HuH-7.5 (cell line): ENCODE measurements at places on chromosomes 7 and 10.

DNA sequence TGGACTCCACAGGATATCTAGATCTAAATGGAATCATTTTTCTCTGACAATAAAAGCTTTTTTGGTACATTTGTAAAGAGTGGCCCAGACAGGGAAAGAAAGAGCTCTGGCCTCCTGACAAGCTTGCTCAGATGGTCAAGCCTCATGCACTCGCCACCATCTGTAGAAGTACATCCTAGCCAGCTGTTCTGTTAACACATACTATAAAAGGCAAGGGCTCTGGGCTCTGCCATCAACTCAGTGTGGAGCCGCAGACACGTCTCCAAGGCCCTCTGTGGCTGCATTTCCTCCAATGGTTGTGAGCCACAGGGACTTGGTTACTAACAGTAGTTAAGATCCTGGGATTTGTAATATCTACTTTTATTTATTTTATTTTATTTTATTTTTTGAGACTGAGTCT lies 70.8 kb upstream of the KDM7A start:
- no peak for DNase-seq

DNA sequence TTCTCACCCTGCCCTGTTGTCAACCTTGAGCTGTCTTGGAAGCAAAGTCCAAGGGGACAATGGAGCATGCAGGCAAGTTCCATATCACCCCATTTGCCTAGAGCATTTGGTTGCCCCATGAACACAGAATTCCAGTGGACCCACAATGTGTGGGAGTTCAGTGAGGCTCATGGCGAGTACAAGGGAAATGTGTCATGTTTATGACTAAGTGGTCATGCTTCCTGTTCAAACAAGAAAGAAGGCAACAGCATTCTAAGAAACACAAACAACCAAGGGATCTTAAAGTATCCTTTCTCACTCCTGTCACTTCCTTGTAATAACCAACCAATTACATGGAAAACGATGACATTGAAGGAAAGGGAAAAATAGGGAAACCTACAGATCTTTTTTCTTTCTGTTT lies 513.0 kb downstream of the INHBA start:
- DNase-seq = no peak

DNA sequence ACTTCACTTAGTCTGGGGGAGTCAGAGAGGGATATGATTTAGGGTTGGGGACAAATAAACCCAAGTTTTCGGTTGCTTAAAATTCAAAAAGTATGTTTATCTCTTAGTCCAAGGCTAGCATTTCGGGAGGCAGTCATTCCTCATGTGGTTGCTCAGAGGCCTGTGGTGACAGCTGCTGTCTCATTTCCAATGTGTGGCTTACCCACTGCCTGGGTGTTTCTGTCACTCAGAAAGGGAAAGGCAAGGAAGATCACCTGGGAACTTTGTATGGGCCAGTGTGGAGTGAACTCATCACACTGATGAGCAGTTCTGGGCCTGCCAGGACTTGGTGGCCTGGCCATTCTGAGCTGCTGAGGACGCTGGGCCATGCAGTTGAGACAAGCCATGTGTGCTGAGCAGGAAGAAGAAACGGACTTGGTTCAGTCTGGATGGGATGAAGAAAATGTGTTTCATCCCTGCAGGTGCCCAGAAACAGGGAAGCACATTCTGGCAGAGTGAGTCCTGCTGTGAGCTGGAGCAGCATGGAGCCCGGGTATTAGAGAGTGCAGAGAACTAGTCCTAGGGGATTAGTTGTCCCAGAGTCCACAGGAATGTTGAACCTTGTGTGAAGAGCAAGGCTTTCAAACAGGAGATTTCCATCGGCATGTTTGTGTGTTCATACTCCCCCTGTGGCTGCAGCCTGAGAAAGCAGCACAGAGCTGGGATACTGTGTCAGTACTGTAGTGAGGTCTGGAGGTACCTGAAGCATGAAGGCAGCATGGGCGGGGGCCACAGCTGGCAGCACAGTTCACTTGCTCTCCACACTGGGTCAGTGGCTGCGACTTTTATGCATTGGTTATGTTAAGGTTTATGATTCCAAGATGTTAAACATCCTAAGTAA lies 211.1 kb upstream of the IGFBP3 start:
- DNase-seq = no peak

- no peak for DNase-seq
Measured at GRCh38 chr7:12229046-12229445, 18.0 kb downstream of the TMEM106B start.

DNA sequence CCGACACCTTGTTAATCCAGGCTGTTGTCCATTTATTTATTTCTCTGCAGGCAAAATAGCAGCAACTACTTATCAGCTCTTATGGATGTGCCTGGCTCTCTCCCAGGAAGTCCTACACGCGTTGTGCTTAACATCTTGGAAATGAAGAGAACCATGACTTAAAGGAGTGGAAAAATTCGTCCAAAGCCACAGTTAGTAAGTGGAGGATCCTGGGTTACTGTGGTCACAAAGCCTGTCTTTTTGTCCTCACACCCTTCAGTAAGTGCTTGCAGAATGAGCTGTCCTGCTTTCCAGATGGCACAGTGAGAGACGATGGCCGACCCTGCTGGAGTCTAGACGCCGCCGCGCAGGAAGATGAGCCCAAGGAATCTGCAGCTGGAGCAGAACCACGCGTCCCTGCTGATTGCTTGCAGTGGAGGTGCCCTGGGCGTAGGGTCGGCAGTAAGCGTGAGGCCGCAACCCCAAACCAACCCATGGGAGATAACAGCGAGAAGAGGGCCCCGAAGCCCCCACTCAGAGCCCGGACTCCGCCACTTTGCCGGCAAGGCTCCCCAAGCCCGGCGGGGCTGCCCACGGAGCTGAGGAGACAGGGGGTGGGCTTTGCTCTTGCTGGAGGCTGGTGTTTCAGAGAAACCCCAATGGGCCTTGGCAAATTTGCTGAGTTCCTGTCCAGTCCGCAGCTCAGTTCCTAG lies 178.6 kb downstream of the CXCL12 start:
- no peak for DNase-seq

DNA sequence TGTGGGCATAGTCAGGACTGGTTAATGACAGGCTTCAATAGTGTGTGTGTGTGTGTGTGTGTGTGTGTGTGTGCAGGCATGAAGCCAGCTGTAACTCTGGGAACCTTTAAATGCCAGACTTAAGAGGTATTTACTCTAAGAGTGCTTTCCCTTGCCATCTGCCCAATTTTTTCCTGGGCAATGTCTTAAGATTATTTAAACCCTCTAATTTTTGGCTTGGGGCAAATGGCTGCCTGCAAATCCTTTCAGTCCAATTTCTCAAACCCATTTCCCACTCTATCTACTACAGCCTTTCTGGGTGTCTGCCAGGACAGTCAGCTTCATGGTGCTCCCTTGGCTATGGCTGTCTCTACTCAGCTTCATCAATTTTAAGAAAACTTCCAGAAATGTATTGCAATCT lies 62.6 kb upstream of the C1GALT1 start:
- DNase-seq = no peak

DNA sequence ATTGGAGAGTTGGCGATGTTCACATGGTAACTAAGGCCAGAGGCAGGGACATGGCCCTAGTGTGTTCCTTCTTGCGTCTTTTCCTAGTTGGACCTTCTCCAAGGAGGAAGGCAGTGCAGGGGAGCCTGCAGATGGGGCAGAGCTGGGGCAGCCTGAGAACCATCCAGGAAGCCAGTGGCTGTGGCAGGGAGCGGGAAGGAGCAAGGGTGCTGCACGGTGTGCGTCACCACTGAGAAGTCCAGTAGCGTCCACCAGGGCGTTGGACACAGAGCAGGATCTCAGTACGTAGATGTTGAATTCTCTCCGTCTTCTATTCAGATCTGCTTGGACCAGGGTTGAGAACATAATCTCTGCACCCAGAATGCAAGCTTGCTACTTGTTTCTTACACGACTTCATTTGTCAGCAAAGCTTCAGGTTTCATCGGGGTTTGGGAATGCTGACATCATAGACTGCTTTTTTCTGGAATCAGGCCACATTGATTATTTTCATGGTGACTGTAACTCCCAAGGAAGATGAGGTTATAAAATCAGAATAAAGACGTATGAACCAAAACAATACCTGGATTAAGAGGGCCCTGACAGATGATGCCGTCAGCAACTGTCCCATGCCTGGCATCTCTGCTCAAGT lies 130.3 kb downstream of the HECW1 start:
- DNase-seq = no peak

GRCh38 chr10:86225103-86225782 lies 141.4 kb downstream of the GRID1 start:
- DNase-seq = no peak
